ENCODE measurements at places on chromosomes 4 and X.

- DNase-seq = no peak
Observed at GRCh38 chr4:3437998-3438846, 3.5 kb upstream of the HGFAC start.

GRCh38 chrX:7570432-7571029, 272.4 kb upstream of the VCX start:
- no peak for DNase-seq

DNA sequence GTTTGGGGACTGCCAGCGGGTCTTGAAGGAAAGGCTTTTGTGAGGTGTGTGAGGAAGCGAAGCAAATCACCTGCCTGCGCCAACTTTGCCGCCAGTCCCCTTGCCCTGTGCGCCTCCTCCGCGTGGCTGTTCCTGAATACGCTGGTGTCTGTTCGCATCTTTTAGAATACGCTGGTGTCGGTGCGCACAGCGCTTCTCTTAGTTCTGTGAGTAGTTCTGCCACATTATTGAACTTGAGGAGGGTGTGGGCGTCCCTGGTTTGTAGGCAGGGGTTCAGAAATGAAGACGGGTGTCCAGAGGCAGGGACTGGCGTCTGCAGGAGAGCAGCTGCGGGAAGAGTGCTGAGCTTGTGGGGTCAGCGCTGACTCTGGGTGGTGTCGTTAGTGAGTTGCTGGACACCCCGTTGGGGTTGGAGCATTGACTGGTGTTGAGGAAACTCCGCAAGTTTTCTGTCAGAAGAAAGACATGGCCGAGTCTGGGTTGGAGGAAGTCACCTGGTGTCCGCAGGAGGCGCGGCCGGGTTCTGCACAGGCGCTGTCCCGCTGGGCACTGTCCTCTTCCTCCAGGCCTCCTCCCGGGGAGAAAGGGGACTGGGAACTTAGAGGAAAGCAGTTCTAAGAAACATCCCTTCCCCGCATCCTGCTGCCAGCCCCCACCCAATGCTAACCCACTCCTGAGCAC, 930 bp downstream of the ZNF718 start:
- no peak for DNase-seq

DNA sequence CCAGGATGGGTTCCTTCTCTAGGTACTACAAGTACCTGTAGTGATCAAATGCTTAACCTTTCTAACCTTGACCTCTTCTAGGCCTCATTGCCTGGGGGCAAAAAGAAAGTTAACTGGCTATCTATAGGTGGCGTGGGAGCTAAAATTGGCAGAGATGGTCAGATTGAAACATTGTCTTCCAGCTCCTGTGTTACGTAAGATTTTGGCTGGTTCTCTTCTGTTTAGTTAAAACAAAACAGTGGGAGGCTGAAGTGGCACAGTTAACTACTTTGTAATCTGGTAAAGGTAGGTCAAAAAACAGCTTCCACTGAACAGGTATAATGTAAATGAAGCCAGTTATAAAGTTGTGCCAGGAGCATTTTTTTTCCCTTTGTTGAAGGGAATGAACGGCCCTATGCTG, 115.2 kb downstream of the MBNL3 start:
- no peak for DNase-seq

DNA sequence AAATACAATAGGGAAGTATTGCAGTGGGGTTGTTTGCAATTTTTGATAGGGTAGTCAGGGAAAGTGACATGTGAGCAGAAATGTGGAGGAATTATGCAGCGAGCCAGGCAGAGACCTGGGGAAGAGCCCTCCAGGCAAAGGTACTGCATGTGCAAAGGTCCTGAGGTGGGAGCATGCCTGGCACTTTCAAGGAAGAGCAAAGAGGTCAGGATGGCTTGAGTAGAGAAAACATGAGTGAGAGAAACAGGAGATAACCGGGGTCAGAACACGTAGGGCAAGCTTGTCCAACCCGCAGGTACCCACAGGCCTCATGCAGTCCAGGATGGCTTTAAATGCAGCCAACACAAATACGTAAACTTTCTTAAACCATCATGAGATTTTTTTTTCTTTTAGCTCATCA, 71.0 kb downstream of the COQ2 start:
- no peak for DNase-seq

GRCh38 chrX:148385471-148385870, 114.9 kb upstream of the AFF2 start:
- DNase-seq = no peak

DNA sequence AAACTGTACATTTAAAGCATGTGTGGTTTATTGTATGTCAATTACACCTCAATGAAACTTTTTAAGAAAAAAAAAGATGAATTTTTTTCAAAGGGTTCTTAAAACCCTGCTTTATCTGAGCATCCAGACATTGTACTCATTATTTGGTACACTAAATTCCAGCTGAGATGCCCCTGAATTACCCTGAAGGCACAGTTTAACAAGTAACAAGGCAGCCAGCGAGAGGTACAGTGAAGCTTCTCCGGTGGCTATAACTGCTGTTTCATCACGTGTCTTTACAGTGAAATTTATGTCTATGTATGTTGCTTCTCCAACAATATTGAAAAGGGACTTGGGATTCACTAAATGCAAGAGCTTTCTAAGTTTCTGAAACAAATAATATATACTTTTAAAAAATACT, 15.8 kb downstream of the SLC7A11 start:
- DNase-seq = no peak

DNA sequence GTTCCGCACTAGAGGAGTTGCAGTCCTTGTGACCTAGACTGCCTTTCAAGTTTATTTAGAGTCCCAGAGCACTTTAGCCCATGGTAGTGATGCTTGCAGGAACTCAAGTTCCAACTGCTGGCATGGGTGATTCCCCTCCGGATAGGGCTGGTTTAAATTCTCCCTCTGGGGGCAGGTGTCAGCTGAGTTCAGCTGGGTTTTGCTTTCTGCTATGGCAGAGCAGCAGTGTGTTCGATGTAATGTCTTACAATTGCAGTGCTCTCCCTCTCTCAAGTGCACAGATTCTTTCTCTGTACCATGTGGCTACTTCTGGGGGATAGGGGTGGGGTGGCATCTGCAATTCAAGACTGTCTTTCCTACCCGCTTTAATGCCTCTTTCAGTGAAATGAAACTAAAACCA, 164.8 kb upstream of the ZIC3 start:
- no peak for DNase-seq

DNA sequence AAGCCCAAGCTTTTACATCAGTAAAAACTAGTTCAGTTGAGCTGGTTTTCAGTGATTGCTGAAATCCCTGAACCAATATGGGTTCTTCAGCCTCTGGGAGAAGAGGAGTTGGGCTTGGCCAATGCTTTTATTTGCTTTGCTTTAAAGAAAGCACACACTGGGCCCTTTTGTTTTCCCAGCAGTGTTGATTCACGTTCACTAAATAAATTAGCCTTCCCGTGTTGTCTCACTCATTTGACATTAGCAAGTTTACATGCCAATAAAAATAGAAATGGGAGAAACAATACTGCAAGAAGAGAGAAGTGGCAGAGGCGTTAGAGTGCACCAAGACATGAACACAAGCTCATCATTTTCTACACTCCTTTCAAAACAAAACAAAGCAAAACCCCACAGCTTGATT, 136.2 kb downstream of the SHROOM3 start:
- DNase-seq = no peak

- DNase-seq = no peak
Observed at GRCh38 chrX:7253565-7253964, 105.6 kb upstream of the PUDP start.

DNA sequence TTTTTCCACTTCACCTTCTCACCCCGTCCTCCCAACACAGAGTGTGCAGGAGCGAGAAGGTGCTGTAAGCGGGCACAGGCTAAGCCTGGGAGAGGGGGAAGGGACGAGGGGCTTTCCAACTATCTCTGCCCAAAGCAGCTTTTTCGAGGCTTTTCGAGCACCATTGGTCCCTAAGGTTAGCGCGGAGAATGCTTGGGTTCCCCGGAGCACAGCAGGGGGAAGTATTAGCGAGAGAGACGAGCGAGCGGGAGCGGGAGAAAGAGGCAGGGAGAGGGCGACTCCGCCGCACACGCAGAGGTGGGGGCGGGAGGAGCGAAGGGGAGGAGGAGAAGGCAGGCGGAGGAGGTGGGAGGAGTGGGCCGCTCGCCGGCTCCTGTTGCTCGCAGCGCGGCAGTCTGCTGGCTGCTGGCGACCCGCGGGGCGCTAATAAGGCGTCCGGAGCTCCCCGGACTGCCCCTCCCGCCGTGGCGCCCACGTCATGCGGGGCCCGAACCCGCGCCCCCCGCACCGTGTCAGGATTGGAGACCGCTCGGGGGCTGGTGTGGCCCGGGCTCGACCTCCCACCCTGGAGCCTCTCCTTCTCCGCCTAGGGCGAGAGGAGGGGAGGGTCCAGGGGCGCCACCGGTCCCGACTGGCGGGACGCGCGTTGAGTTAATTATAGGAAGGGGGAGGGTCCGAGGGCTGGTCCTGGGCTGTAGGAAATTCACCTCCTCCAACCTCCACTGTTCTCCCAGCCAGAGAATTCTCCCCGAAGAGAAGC, at the start of gene ADAMTS3:
ADAMTS3 (minus strand) TSS at position 263 of the 760 bp plus-strand sequence. CDS start 459 bp downstream, outside the sequence.
- no peak for DNase-seq

DNA sequence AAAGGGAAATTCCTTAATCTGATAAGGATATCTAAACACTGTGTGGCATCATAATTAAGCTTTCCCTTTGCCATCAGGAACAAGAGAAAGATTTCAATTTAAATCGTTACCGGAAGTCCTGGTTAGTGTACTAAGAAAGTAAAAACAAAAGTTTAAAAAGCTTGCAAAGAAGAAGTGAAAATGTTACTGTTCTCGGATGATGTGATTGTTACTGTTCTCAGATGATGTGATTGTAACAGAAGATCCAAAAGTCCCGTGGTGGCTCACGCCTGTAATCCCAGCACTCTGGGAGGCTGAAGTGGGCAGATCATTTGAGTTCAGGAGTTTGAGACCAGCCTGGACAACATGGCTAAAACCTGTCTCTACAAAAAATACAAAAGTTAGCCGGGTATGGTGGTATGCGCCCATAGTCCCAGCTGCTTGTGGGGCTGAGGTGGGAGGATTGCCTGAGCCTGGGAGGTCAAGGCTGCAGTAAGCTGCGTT, 62.5 kb downstream of the RGS12 start:
- DNase-seq = no peak

- no peak for DNase-seq
Observed at GRCh38 chrX:13069771-13070416, 25.5 kb upstream of the FAM9C start.

DNA sequence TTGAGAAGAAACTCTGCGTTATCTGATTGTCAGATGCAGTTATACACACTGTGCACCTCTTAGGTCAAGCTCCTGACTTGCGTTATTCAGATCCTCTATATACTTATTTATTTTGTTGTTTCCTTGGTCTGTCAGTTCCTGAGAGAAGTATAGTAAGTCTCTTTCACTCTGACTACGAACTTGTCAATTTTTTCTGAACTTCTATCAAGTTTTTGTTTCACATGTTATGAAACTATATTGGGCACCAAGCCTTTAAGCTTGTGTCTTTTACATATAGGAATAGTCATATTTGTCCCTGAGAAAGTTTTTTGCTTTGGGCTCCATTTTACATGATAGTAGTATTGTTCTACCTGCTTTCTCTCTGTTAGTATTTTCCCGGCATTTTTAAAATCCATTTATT, 31.7 kb downstream of the ZNF275 start:
- no peak for DNase-seq

DNA sequence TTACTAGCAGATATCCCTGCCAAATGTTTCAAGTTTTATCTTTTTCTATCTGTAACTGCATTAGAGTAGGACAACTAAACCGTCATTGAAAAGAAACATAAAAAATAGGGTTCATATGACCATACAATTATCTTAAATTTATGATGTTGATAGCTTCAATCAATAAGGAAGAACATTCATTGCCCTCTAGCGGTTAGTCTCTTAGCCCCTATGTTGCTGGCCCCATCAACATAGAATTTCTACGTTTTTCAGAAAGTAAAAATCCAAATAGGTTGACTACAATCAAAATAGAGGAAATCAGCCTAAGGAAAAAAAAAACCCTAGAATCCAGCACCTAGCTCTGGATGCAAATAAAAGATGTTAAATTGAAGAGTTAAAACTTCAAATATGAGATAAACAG, 225.1 kb upstream of the ITM2A start:
- DNase-seq = no peak

GRCh38 chrX:68354879-68355628, 78.2 kb downstream of the OPHN1 start:
- no peak for DNase-seq

DNA sequence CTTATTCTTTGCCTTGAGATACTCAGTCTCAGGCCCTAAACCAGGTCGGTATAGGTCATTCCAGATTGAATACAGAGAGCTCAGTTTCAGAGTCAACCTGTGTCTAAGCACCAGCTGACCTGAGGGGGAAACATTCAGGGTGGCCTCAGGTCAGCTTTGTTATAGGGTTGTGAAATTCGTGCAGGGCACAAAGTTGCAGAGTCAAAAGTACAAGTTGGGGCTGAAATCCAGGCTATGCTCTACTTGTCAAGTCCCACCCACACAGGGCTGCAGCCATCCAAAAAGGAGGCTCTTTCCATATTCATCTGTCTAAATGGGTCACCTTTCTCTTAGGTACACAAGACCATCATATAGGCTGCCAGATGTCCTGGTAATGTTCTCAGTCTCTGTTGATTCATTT, 89.7 kb downstream of the ITIH6 start:
- no peak for DNase-seq

GRCh38 chr4:167221084-167221483, 13.2 kb downstream of the SPOCK3 start:
- no peak for DNase-seq

- DNase-seq = no peak
Observed at GRCh38 chrX:56794404-56795230, 65.6 kb downstream of the NBDY start.

- no peak for DNase-seq
Observed at GRCh38 chr4:125315576-125316400, 1.0 kb downstream of the FAT4 start.

DNA sequence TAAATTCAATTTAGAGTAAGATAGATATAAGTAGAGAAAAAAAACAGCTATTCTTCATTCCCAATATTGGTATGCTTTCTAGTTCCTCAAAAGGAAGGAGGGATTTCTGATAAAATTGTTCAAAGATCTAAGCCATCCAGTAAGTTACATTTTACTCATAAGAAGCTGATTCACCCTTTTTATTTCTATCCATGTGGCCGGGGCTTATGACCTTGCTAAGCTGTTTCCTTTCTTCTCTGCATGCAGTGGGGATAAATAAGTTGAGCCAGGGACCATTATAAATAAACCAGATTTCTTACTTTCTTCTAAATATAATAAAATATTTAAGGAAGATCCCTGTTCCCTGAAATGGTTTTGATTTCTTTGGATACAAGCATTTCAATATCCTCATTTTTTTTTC, 502.3 kb downstream of the PDHA2 start:
- no peak for DNase-seq

DNA sequence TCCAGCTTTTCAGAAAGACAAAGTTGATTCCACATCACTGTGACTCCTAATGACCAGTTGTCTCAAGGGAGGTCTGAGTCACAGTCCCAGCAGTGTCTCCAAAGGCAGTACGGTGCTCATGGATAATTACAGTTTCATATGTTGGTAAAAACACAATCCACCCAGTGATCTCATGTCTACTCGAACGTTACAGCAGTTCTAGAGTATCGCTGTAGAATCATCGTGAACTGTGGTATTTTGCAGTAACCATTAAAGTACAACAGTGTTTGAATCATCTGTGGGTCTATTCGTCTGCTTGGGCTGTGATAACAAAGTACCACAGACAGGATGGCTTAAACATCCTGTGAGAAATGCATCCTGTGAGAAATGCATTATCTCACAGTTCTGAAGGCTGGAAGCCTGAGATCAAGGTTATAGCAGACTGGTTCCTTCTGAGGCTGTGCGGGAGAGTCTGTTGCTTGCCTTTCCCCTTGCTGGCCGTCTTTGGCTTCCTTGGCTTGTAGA, 121.1 kb upstream of the SORBS2 start:
- DNase-seq = no peak

Data from stimulated activated CD8-positive, alpha-beta memory T cell treated with anti-CD3 and anti-CD28 coated beads, Interleukin-4, amount 100 ng/mL, for 4 hours (primary cell).